Gastroesophageal sphincter (tissue), 4 donors: ENCODE measurements at places on chromosomes 4 and X.

DNA sequence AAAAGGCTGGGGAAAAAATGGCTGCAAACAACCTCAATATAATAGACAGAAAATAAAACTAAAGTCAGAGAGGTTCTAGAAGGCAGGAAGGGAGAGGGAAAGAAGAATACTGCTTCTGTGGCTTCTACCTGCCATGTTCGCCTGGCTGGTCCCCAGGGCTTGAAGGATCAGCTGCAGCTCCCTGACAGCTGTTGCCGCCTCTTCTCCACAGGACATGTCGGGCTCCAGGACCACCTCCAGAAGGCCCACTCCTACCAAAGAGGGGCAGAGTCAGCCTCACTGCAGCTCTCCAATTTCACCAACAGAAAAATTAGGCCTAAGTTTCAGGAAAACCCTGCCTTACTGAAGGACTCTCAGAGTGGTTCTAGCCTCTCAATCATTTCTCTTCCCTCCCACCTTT is 44.9 kb downstream of the GATB start:
- no peak for ATAC-seq

DNA sequence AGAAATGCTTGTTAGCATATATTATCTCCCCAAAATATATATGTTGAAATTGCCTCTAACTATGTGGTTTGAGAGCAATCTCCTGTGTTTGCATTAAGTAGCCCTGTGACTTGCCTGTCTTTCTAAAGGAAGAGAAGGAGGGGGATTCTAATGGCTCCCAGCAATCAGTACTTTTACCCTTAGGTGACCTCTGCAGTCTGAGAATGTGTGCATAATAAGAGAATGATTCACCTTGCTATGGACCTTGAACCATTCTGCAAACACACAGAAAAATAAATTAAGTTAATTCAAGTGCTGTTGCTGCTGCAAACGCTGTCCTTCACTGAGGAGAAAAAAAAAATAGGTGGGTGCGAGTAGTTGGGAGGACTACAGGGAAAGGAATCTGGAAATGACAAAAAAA is 322.2 kb downstream of the IQCM start:
- no peak for ATAC-seq

DNA sequence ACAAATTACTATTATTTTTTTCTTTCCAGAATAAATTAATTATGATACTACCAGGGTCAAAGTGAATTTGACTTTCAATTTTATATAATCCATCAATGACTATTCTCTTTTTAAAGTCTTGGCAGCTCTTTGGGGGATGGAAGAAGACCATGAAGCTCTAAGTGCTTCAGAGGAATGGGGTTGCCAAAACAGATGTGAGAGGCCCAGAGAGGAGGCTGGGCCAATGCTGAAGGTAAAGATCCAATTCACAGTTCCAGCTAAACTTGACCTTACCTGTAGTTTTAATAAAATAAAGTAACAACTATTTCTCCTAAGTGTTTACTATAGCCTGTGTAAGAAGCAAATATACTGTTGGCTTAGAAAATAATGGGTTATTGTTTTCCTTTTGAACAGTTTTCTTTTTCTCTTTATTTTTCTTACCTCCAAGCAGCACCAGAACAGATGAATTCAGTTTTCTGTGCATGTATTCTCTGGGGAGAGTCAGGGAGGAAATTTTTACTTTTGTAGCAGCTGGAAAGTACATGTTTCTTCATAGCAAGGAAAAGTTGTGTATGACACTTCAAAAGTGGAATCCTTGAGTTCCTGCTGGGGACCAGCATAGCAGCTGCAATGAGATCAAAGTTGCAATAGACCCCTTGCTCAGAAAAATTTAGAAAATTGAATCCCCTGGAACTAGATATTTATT is 104.9 kb downstream of the CEP44 start:
- ATAC-seq = no peak

GRCh38 chr4:112953262-112953661 is 96.2 kb upstream of the ANK2 start:
- ATAC-seq = no peak
